Activated CD4-positive, alpha-beta T cell treated with anti-CD3 and anti-CD28 coated beads, Interleukin-2, amount 50 U/mL, for 24 hours (primary cell): ENCODE measurements at places on chromosomes 13 and 19.
A peak's percentile ranks its signal among the peaks of the same experiment; 100 is the strongest.

DNA sequence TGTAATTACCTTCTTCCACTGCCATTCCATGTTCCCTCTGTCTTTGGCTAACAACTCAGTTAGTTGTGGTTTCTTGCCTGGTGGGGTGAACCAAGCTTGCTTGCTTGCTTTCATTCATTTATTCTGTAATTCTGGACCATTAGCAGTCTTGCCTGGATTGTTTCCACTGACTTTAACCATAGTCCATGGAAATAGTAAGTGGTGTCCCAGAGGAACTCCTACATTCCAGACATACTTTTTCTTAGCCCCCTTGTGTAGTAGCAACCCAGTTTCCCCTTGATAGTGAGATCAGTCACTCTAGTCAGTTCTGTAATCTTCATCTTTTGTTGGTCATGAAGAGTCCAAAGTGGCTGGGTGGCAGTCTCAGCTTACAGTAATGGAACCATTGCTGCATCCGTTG is 23.2 kb downstream of the PDS5B start:
- no peak for DNase-seq

DNA sequence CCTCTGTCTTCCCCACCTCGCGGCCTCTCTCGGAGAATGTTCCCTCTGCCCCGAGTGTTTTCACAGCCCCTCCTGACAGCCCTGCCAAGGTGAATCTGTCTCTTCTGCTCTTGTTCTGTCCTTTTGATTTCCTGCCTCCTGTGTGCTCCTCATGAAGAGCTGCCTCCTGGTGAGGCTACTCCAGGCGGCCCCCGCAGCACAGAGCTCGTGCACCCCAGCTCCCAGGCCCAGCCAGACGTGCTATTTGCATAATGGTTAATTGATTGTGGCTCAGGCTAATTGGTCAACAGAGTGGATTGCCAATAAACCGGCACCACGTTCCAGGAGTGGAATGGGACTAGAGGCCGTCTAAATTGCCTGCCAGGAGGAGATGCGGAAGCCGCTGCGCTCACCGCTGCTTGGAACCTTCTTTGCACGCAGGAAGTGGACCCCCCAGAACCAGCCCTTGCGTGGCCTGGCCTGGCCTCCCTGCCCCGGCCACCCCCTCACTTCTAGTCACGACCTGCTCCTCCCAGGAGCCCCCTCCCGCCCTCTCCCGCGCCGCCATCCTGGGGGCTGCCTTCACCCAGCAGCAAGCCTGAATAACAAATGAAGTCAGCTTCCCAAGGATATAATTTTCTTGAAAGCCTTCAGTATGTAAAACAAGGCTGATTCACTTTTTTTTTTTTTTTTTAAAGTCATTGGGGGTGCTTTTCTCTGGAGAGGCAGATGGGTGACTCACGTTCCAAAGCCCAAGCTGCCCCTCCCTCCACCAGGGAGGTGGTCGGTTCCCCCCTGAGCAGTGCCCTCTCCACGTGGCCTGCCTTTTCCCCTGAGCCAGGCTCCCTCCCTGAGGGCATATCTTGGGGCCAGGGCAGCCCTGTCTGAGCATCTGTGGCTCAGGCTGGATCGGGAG is 144.0 kb downstream of the KDM4B start:
- no peak for DNase-seq

DNA sequence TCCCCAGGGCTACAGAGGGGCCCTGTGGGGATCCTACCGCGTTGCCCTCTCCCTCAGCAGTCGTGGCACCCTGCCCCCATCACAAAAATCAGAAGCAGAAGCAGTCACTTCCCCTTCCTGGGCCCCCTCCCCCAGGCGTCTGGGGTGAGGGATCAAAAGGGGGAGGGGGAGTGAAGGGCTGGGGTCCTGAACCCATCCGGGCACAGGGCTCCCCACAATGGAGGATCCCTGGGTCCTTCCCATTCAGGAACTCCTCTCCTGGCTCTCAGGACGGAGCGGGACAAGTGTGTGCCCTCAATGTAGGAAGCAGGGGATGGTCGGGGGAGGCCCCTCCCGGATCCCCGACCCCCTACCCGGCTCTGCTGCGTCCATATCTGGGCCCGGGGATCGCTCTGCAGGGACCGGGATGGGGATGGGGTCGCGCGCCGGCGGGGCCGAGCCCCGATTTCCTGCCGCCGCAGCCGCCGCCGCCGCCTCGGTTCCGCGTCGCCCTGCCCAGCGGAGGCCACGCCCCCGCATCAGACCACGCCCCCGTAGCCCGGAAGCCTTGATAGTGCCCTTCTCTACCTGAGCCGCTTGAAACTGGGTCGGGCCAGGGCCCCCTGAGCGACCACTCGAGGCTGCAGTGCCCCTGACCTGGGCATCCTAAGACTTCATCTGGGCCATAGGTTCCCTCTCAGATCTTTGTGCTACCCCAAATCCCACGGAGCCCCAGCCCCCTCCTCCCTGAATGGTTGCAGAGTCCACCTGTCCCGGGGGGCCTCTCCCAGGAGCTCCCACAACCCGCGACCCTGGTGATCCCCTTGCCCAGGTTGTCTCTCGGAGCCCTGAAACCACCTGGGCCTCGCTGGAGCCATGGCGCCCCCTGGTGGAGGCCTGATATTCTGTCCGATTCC is at the start of gene GMIP:
TSS of gene GMIP (minus strand) at position 500 of the 896 bp plus-strand sequence. CDS start at position 372, 128 bp downstream.
- DNase-seq, result peak; percentile 77

DNA sequence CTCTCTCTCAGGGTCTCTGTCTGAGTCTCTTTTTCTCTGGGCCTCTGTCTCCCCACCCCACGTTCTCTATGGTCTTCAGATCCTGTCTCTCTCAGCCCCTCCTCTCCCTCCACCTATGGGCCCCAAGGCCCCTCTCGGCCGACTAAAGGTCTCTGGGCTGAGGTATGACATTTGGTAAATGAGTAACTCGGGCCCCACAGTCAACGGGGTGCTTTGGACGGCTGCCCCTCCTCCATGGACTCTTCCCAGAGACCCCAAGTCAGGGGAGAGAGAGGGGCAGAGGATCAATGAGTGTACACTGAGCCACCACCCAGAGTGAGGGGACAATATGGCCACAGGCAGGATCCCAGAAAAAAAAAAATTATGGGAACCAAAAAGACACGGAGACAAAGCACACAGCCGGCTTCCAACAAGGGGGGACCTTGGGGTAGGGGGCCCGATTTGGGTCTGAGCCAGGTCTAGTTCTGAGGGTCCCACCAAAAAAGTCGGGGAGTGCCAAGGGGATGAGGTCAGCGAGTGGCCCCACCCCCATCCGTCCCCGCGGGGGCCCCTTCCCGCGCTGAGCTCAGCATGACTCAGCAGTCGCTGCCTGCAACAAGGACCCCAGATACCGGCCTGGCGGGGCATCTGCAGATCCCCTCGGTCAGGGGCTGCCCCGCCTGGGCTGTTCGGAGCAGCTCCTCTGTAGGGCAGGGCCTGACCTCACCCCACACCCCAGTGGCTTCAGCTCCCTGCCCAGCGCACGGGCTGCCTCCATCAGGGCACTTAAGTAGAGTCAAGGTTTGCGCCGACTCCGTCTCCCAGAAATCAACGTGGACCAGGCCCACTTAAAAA is 1.5 kb upstream of the FTL start:
- no peak for DNase-seq

- no peak for DNase-seq
These were observed 465.9 kb upstream of the ATXN8OS start for GRCh38 chr13:69641773-69642172.

DNA sequence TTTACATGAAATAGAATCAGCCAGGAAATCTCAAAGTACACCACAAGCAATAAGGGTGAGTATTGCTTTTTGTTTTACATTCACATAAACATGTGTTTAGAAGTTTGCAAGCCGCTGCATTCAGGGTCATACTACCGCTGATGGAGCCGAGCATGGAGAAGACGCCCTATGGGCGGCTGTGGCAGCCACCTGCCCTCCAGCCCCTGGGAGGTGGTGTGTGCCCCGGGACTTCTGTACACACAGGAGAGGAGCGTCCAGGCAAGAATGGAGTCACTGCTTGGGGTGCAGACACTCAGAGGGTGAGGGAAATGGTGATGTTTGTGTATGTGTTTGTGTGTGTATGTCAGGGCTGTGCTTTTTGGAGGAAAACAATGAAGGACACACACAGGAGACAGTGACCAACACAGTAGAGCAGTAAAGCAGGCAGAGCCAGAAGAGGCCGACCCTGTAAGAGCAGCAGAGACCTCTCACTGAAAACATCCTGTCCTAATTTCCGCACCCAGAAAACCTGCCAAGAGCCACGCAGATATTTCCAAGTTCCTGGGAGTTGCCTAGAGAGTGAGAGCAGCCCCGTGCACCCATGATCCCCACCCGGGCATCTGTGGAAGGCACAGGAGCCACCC is 108.1 kb upstream of the GJB6 start:
- no peak for DNase-seq

GRCh38 chr13:83878691-83879430 is 3.4 kb downstream of the SLITRK1 start:
- no peak for DNase-seq

- no peak for DNase-seq
These were observed 236.1 kb downstream of the RGCC start for GRCh38 chr13:41693434-41693833.

- no peak for DNase-seq
These were observed 18.0 kb upstream of the CFAP97D2 start for GRCh38 chr13:114161028-114161556.

DNA sequence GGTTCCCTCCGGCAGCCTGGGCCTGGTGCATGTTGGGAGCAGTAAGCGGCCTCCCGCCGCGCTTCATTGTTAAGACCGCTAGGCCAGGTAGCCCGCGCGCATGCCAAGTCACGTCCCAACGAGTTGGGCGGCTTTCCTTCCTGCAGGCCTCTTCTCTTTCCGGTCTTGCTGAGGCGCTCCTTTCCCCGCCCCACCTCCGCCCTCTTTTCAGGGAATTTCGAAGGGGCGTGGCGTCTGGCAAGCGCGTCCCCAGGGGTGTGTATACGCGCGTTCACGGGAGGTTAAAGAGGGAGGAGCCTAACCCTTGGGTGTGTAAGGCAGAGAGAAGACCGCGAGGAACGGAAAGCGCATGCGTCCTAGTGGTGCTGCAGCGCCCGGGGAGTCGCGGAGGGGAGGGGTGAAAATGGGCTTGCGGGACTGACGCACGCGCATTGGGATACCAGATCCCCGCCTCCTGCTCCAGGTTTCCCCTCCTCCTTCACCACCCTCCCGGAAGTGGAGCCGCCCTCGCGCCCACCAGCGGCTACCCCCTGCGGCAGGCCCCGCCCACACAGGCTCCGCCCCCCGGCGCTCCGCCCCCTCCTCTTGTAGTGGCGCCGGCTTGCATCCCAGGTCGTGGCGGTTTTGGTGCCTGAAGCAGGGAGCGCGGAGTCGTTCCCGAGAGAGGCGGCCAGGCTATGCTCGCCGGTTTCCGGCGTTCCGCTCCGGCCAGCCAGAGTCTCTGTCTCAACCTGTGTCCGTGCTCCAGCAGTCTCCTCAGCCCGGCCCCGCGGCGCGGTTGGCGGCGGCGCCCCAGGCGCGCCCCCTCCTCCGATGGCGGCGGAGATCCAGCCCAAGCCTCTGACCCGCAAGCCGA is at the start of gene WDFY2:
TSS of gene WDFY2 (plus strand) at position 588 of the 856 bp plus-strand sequence. CDS start at position 814, 226 bp downstream.
- DNase-seq, result peak; percentile 98

GRCh38 chr13:52879950-52880741 is 31.7 kb upstream of the PCDH8 start:
- no peak for DNase-seq

- DNase-seq, result no peak
These were observed 637.2 kb upstream of the MIR17HG start for GRCh38 chr13:90710164-90710759.

- peak; percentile 71 for DNase-seq
These were observed 499 bp downstream of the LSM7 start for GRCh38 chr19:2327773-2328400.

- DNase-seq, result no peak
These were observed 25.9 kb downstream of the FAM216B start for GRCh38 chr13:42807241-42807640.

GRCh38 chr19:38095411-38096308 is 128.4 kb downstream of the DPF1 start:
- DNase-seq, result peak; percentile 43

DNA sequence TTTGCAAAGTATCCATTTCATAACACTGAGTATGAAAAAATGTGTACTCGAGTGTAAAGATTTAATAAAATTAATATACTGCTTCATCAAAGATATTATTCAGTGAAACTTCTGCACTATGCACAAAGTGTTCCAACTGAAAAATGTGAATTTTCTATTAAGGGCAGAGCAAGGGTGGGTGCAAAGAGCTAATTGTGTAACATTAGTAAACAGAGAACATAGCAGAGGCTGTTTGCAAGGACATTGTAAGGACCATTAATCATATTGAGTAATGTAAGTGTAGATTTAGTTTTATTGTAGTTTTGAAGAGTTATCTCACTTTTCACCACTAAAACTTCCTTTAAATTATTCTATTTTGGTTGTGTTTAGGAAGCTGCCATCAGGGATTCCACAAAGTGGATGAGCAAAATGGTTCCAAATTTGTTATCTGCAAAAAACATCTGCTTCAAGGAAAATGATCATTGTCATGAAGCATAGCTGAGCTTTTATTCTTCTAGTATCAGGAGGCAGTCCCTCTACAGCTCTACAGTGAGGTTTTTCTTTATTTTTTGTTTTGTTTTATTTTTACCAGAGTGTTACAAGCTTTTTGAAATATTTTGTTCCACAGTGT is 1375.4 kb downstream of the SLITRK1 start:
- DNase-seq, result no peak

DNA sequence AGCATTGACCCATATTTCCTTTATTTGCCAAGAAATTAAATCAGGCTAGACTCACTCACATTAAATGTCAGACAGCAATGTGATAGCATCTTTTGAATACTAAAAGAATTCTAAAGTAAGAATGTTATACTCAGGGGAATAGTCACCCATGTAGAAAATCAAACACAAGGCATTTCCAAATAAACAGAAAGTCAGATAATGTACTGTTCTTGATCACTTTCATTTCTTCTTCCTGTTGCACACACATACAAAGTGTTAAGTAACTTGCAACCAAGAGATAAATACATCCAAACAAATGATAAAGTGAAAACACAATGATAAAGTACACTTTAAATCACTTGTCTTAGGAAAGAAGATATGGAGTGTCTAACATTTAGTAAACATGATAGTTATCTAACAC is 1366.6 kb upstream of the MIR17HG start:
- DNase-seq, result no peak

GRCh38 chr19:16611121-16611520 is 16.9 kb downstream of the MED26 start:
- DNase-seq, result no peak

- no peak for DNase-seq
These were observed 24.7 kb downstream of the NFIX start for GRCh38 chr19:13020002-13020414.

DNA sequence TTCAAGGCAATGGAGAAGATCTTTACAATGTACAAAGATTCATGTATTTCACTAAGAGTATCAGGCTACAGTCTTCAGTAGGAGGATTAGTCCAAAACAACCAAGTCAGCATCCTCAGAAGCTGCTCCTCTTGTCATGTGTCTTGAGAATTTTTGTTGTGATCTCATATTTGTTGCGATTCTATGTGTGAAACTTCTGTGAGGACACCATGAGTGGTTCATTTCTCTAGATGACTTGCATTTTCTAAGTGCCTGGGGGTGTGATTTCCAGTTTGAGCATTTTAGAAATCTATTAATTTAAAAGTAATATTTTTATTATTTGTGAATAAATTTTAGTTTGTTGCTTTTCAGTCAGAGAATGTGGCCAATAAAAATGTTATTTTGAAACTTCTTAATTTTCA is 94.5 kb downstream of the RAP2A start:
- DNase-seq, result no peak

GRCh38 chr13:113320226-113320875 is 23.3 kb downstream of the LAMP1 start:
- no peak for DNase-seq

- DNase-seq, result no peak
These were observed 55.7 kb downstream of the KLF2 start for GRCh38 chr19:16380314-16380695.

- no peak for DNase-seq
These were observed 75.6 kb upstream of the TM9SF2 start for GRCh38 chr13:99425485-99426341.

- peak; percentile 19 for DNase-seq
These were observed 1.9 kb downstream of the MRPS12 start for GRCh38 chr19:38932425-38933179.
